ENCODE measurements at places on chromosomes 5 and 9. TPM values are rescaled to one million over a fixed set of nuclear protein-coding genes. Genes with fewer than 3 reads are reported as not detected.

Gene CKMT2
- 3.7 TPM for total RNA-seq

Gene IL5
- total RNA-seq: not detected

Gene FGFR4
- total RNA-seq: 244 TPM

Gene ABLIM3
- 0.27 TPM for total RNA-seq

DNA sequence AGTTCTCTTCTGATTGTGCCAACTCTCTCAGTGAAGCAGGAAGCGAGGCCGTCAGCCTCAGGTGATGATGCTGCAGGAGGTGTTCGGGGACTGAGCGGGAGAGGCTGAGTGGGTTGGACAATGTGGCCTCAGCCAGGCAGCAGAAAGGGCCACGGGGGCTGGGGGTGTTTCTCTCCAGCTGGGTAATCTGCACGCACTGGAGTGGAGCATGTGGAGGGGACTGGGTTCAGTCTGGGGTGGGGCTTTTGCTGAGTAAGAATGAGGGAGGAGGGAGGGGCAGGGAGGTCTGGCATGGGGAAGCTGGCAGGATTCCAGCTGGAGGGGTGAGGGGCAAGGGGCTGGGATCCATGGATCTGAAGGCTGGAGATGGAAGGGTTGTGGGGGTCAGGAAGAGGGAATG, 60.8 kb upstream of the PHYKPL start:
- H3K4me3 ChIP-seq: no peak overlapping the region
- H3K36me3 ChIP-seq: no peaks in the 10 kb centered on the region
- DNase-seq: no peak
- peaks cover 25% of the 10 kb centered on the region for H3K27me3 ChIP-seq

- no peaks in the 10 kb centered on the region for H3K4me1 ChIP-seq
- H3K4me3 ChIP-seq: no peak overlapping the region
- H3K27ac ChIP-seq: no peak overlapping the region
- no peak for DNase-seq
Measured at GRCh38 chr5:1508659-1509290, 15.0 kb downstream of the LPCAT1 start.

DNA sequence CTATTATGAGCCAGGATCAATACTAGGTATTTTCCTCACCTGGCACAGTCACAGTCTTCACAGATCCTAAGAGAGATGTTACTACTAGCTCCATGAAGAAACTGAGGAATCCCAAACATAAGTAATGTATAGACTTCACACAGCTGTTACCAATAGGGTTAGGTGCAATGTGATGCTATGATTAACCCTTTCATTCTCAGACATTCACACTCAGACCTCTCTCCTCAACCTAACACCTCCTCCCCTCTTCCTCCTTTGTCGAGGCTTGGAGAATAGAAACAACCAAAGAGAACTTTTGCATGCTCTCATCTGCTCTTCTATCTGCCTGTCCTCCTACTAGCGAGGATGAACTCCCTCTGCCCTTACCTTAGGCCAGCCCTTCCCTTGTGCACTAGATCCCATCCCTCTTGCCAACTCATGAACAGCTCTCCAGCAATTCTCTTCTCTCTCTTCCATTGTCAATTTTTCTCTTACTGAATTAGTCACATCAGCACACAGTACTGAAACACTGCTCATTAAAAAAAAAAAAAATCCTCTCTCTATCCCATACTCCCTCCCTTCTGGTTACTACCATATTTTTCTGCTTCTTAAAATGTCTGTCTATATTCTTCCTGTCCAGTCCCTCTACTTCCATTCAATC, 47.7 kb downstream of the MAPKAP1 start:
- H3K27ac ChIP-seq: no peak overlapping the region
- DNase-seq: no peak
- H3K27me3 ChIP-seq: no peaks in the 10 kb centered on the region
- peaks cover 6% of the 10 kb centered on the region for H3K4me1 ChIP-seq
- H3K4me3 ChIP-seq: no peak overlapping the region

DNA sequence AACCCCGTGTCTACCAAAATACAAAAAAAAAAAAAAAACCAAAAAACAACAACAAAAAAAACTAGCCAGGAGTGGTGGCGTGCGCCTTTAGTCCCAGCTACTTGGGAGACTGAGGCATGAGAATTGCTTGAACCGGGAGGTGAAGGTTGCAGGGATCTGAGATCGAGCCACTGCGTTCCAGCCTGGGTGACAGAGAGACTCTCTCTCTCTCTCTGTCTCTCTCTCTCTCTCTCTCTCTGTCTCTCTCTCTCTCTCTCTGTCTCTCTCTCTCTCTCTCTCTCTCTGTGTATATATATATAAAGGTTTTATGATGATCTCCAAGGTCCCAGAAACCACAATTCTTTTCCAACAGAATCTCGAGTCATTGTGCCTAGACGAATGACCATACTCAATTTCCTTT, 18.8 kb upstream of the ANKRD33B start:
- H3K27ac ChIP-seq: no peak overlapping the region
- H3K27me3 ChIP-seq: peaks cover 8% of the 10 kb centered on the region
- H3K4me3 ChIP-seq: no peak overlapping the region
- DNase-seq: no peak

GRCh38 chr9:20872340-20872977, 159.0 kb downstream of the HACD4 start:
- H3K4me1 ChIP-seq: peaks cover 3% of the 10 kb centered on the region
- H3K36me3 ChIP-seq: peaks cover 3% of the 10 kb centered on the region
- H3K4me3 ChIP-seq: no peak overlapping the region
- H3K27ac ChIP-seq: no peak overlapping the region
- no peaks in the 10 kb centered on the region for H3K27me3 ChIP-seq

- H3K36me3 ChIP-seq: peaks cover 27% of the 10 kb centered on the region
- H3K27me3 ChIP-seq: no peaks in the 10 kb centered on the region
- no peak overlapping the region for H3K27ac ChIP-seq
- peaks cover 5% of the 10 kb centered on the region for H3K4me1 ChIP-seq
- no peak for DNase-seq
Measured at GRCh38 chr5:5188376-5189050, 48.4 kb downstream of the ADAMTS16 start.

DNA sequence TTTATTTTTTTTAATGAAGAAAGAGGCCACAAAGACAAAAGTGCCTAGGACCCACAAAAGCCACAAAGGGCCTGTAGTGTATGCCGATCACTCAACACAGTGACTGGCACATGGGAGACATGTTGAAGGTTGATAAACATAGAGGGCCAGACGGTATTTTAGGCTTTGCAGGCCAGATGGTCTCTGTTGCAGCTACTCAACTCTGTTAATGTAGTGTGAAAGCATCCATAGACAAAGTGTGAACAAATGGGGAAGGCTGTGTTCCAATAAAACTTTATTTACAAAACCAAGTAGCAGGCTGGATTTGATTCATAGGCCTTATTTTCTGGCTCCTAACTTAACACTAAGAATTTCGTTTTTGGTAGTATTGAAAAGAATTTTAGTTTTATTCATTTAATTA, 139.9 kb downstream of the SGCD start:
- no peaks in the 10 kb centered on the region for H3K27me3 ChIP-seq
- DNase-seq: no peak
- H3K27ac ChIP-seq: no peak overlapping the region

- no peak for DNase-seq
- no peak overlapping the region for H3K4me3 ChIP-seq
- no peak overlapping the region for H3K27ac ChIP-seq
Measured at GRCh38 chr5:115599502-115599901, 2.8 kb downstream of the TICAM2 start.

- H3K4me1 ChIP-seq: peaks cover 6% of the 10 kb centered on the region
- no peak for DNase-seq
- no peak overlapping the region for H3K4me3 ChIP-seq
- no peak overlapping the region for H3K27ac ChIP-seq
Measured at GRCh38 chr5:171207256-171207847, 101.7 kb upstream of the TLX3 start.

DNA sequence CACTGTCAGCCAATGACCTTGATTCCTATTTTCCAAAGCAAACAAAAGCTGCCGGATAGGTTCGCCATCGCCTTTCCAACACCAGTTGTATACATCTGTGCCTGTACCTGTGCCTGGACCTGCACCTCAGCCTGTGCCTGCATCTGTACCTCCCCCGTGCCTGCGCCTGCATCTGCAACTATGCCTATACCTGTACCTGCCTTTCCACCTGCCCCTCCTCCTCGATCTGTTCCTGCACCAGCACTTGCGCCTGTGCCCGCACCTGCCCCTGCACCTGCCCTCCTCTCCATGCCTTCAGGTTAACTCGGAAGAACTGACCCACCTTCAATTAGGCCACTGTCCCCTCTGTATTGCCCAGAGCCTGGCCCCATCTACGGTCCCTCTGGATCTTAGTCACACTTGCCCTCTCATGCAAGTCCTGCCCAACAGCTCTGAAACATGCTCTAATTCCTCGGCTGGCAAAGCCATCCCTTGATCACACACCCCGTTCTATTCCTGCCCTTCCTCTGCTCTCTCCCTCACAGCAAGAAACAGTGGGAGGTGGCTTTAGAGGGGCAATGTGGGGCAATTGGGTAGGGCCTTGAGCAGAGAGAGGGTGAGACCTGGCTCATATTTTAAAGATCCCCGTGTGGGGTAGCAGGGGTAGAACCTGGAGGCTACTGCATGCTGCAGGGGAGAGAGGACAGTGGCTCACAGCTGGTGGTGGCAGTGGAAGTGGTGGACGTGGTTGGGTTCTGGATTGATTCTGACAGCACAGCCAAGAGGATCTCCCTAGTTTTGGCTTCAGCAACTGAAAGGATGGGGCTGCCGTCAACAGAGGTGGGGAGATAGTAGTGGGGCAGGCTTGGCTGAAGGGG, 59.6 kb upstream of the PHYKPL start:
- no peaks in the 10 kb centered on the region for H3K4me1 ChIP-seq
- no peak overlapping the region for H3K4me3 ChIP-seq
- no peaks in the 10 kb centered on the region for H3K36me3 ChIP-seq
- DNase-seq: no peak
- H3K27ac ChIP-seq: no peak overlapping the region

- peaks cover 9% of the 10 kb centered on the region for H3K27me3 ChIP-seq
- H3K4me3 ChIP-seq: no peak overlapping the region
- DNase-seq: no peak
- H3K27ac ChIP-seq: no peak overlapping the region
- H3K4me1 ChIP-seq: peaks cover 8% of the 10 kb centered on the region
Measured at GRCh38 chr9:77453825-77454647, 194.1 kb downstream of the GNA14 start.

GRCh38 chr5:67652201-67652600, 455.6 kb upstream of the CD180 start:
- no peak overlapping the region for H3K4me3 ChIP-seq
- no peaks in the 10 kb centered on the region for H3K27me3 ChIP-seq
- DNase-seq: no peak

GRCh38 chr5:154278186-154278585, 87.7 kb downstream of the GALNT10 start:
- H3K4me3 ChIP-seq: no peak overlapping the region
- no peaks in the 10 kb centered on the region for H3K27me3 ChIP-seq
- H3K4me1 ChIP-seq: peaks cover 4% of the 10 kb centered on the region

DNA sequence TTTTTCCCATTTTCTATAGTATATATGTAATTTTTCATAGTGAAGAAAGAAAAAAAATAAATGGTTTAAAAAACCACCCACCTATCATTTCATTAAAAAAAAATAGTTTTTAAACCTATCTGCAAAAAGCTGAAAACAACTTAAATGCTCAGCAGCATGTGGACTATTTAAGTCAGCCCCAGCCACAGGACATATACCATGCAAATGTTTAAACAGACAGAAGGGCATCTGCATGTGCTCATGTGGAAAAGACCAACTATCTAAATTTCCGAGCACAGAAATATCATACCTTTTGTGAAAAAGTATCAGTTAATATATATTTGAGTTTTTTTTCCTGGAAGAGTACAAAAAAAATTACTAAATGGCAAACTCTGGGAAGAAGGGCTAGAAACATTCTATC, 143.4 kb downstream of the EPB41L4A start:
- H3K27ac ChIP-seq: no peak overlapping the region
- no peak for DNase-seq
- no peaks in the 10 kb centered on the region for H3K4me1 ChIP-seq
- H3K4me3 ChIP-seq: no peak overlapping the region
- no peaks in the 10 kb centered on the region for H3K36me3 ChIP-seq

DNA sequence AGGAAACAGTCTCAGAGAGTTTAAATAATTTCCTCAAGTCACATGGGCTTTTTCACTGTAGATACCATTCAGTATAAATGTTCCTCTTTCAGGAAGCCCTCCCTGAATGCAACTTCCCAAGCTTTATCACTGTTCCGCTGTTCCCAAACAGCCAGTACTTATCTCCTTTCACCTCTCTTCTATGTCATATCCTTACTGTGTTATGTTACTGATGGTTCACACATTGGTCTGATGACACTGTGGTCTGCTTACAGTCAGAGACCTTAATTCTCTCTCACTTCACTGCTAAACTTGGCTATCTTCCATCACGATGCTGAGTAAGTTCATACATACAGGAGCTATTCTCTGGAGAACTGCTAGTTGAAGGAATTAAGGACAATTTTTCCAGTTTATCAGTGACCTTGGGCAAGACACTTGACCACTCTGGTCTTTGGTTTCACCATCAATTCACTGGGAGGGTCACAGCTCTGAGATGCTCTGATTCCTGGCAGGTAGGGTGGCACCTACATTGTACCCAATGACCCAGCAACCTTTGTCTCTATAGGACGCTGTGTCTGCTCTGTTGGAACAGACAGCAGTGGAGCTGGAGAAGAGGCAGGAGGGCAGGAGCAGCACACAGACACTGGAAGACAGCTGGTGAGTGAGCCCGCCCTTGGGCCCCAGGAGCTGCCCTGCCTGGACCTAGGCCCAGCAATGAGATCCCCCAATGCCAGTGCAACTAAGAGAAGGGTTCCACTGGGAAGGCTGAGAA, 42.1 kb upstream of the RARS1 start:
- no peaks in the 10 kb centered on the region for H3K27me3 ChIP-seq
- no peak overlapping the region for H3K4me3 ChIP-seq
- DNase-seq: no peak
- H3K4me1 ChIP-seq: no peaks in the 10 kb centered on the region
- peak overlapping the region; percentile 39 for H3K27ac ChIP-seq
- peaks cover 43% of the 10 kb centered on the region for H3K36me3 ChIP-seq

DNA sequence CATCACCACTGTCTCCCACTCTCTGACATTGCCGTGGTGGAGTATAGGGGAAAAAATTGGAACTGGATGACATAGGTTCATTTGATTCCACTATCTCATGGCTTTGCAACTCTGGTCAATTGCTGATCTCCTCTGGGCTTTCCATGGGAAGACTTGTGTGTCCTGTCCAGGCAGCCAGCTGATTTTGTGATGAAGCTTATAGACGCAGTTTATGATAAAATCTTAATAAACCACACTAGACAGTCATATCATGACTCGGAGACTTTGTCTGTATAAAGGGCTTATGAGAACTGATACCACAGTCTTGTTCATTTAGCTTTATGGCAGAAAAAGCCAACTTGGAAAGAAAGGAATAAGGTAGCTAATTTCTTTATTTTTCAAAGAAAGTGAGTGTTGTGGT, 296.5 kb downstream of the MAST4 start:
- H3K4me3 ChIP-seq: no peak overlapping the region
- DNase-seq: no peak
- peaks cover 9% of the 10 kb centered on the region for H3K4me1 ChIP-seq
- H3K36me3 ChIP-seq: no peaks in the 10 kb centered on the region
- H3K27ac ChIP-seq: peak overlapping the region; percentile 9
